ENCODE measurements at places on chromosomes 11 and 22.
A peak's percentile ranks its signal among the peaks of the same experiment; 100 is the strongest.

GRCh38 chr11:111966678-111967077 lies 29.5 kb downstream of the DIXDC1 start:
- no peak for DNase-seq

DNA sequence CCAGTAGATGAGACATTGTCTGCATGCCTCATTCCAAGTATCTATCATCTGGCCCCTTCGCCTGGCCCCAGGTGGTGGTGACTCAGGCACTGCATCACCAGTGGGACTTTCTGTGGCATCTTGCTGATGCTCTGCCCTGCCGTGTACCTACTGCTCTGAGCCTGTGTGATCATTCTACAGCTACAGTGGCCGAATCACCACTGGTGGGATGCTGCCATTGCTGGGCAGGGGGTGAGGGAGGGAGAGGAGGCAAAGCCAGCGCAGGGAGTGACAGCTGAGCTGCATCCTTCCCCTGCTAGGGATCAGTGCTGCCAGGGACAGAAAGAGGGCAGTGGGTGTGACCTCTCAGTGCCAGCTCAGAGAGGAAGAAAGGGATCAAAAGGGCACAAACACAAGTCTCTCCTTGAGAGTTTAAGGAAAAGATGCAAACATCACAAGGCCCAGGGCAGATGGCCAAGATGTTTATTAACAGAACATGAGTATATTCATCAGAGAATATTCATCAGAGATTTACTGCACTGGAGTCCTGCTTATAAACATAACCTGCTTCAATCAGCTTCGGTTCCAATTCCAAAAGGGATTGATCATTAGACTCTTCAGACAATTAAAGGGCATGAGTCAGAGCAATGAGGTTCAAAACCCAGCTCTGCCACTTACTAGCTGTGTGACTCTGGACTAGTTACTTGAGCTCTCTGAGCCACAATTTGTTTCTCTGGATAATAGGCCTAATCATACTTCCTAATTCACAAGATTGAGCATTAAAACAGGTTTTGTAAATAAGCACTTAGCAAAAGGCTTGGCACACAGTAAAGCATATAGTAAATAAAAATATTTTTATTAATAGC lies 109.8 kb downstream of the NAT10 start:
- DNase-seq = peak; percentile 61

- DNase-seq = no peak
Observed at GRCh38 chr11:99534812-99535211, 514.1 kb downstream of the CNTN5 start.

GRCh38 chr11:92045301-92045700 lies 179.3 kb upstream of the FAT3 start:
- no peak for DNase-seq

DNA sequence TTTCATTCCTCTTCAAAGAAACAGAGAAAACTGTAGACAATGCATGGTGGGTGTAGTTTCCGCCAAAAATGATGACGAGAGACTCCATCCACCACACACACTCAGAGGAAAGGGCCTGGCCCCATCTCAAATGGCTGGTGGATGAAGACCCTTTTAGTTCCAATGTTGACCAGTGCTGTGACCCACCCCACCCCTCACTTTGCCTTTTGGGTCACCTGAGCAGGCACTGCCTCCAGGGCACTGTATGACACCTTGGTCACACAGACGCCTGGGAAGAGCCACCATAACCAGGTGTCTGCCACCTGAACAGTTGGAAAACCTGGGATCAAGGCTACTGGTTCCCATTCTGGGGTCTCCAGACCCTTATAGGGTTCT lies 121.3 kb downstream of the MPPED1 start:
- DNase-seq = no peak

DNA sequence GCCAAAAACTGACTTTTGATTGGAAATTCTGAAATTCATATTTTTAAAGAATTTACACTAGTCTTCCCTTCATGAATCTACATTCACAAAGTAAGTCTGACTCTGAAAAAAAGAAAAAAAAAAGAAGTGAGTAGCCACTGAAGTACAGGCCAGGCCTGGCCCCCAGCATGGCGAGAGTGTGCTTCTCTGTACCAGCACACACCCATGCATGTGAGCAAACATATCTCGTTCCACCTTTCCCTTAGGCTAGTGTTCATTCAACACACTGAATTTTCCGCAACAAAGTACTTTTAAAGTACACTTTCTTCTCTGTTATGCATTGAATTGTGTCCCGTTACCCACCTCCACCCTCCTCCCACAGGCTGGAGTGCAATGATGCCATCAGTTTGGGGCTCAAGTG lies 4.5 kb downstream of the C11orf16 start:
- no peak for DNase-seq

GRCh38 chr11:47908198-47908597 lies 60.0 kb upstream of the NUP160 start:
- DNase-seq = no peak

DNA sequence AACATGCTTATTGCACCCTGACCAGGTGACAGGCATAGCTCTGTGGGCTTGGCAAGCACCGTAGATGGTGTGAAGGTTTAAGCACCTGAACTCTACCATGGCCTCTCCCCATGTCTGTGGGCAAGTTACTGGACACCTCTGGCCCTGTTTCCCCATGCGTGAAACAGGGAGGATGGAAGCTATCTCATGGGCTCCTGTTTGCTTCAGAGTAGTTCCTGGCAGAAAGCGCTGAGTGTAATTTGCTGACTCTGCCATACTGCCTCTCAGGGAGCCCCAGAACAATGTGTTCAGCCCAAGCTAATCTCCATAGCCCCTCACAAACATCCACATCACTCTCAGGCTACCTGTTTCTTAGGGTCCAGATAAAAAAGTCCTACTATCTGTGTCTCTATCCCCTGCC lies 2.4 kb downstream of the CBX6 start:
- no peak for DNase-seq

All from activated CD8-positive, alpha-beta memory T cell treated with anti-CD3 and anti-CD28 coated beads, Interleukin-2, amount 50 U/mL, for 4 hours (primary cell).